ENCODE measurements at places on chromosomes 13 and 19. TPM values are rescaled to one million over a fixed set of nuclear protein-coding genes. Genes with fewer than 3 reads are reported as not detected.
A peak's percentile ranks its signal among the peaks of the same experiment; 100 is the strongest.

DNA sequence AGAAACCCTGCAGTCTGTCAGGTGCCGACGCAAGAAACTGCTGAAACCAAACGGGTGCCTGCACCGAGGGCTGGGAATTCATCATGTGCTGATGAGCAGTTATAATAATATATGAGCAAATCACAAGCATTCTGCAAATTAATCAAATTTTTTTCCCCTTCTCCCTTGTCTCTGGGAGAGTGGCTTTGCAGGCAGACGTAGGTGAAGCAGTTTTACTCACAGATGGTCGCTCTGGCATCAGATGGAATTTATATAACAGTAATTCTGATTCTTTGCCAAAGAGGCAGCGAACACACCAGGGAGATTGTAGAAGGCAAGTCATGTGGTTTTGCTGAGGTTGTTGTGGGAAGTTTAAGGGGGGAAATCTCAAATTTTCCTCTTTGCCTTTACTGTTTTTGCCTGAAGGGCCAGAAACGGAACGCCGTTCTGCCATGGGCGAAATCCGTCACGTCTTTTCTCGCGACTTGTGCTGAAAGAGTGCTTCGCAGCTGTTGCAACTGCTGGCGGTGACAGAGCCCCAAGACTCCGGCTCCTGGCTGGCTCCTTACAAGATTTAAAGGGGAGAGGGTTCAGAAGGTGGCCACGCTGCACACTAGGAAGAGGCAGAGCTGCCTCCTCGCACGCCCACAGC, 320.1 kb downstream of the ZNF536 start:
- no peak for DNase-seq

DNA sequence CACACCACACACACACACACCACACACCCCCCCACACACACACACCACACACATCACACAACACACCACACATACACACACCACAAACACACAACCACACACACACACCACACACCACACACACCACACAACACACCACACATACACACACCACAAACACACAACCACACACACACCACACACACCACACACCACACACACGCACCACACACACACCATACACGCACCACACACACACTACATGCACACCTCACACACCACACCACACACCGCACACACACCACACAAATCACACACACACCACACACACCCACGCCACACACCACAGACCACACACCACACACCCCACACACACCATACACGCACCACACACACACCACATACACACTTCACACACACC, 83.5 kb downstream of the ZNF557 start:
- DNase-seq = no peak

Gene CASP14
- not detected for total RNA-seq

- peak; percentile 32 for DNase-seq
Observed at GRCh38 chr13:31119526-31119925, 42.2 kb downstream of the HSPH1 start.

Gene NLRP9
- total RNA-seq = not detected

Data from H1 (cell line).